Stimulated activated naive CD4-positive, alpha-beta T cell (primary cell): ENCODE measurements at places on chromosomes 3 and 15.
A peak's percentile ranks its signal among the peaks of the same experiment; 100 is the strongest.

- DNase-seq = no peak
Measured at GRCh38 chr15:47965297-47965696, 155.5 kb upstream of the SLC24A5 start.

DNA sequence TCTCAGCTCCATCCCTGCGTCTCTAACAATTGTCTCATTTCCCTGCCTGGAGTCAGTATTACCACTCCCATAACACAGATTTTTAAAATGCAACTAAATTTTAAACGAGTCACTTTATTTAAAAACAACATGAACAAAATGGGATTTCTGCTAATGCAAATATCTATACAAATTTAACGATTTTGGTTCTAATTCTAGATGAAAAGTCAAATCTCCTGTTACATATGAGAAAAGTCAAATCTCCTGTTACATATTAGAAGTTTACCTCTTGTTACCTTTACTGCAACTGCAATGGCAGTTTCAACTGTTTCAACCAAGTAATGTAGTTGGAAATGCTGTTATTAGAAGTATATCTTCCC, 578 bp upstream of the RPL39L start:
- no peak for DNase-seq

DNA sequence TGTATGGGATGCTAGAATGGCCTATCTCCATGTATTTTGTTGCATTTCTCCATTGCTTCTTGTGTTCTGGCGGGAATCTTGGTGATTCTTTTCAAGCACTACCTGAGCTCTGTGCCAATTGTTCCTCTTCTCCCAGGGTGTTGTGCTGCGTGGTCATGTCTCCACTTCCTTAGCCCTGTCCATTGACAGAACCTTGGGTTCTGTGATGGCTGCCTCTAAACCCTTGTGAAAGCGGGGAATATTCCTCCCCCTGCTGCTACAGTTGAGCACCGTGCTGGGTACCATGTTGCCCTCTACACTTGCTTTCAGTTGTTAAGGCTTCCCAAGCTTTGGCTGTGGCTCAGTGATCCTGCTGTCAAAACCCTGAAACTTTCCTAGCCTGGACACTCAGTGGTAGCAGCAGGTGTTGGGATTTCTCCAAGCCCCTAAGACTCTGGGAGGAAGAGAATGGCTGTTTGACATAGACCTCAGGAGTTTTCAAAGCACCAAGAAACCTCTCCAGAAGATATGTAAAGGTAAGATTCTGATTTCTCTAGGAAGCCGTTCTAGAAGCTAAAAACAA, 69.5 kb downstream of the MBNL1 start:
- no peak for DNase-seq

DNA sequence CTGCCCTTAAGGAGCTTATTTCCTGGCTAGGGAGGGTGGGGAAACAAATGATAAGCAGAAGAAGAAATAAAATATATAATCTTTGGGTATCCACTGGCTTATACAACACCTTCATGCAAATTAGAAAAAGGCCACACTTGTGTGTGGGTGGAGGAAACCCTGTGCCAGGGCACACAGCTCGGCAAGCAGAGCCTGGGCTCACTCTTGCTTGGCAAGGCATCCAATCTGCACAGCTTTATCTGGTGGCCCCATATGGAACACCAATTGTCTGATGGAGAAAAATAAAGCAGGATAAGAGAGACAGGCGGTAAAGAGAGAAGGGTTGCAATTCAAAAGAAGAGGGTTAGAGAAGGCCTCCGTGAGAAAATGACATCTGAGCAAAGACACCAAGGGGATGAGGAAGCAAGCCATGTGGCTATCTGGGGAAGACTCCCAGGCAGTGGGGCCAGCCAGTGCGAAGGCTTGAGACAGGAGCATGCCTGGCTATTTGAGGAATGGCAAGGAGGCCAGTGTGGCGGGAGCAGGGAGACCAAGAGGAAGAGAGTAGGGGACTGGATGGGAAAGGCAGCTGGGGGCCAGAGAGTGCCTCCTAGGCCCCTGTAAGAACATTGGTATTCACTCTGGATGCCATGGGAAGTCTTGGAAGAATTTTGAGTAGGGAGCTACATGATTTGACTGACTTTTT, 22.5 kb upstream of the VPS8 start:
- DNase-seq = no peak

GRCh38 chr3:37031096-37031682, 37.9 kb downstream of the MLH1 start:
- DNase-seq = no peak

- DNase-seq = no peak
Measured at GRCh38 chr15:70526221-70526973, 237.0 kb downstream of the UACA start.

DNA sequence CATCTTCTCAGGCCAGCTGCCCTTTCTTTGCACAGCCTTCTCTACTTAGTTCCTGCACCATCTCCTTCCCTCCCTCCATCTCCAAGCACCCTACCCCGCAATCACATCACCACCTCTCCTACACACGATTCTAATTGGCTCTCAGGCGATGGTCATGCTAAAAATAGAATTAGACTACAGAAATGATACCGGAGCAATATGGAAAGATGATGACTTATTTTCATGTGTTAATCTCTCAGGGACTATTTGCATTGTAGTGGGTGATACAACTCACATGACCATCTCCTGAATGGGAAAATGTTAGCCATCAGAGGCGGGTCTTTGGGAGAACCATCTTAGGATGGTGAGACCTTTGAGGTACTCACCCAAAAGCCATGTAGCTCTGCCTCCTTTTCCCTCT, 54.7 kb upstream of the PPARG start:
- DNase-seq = no peak

- no peak for DNase-seq
Measured at GRCh38 chr3:70982700-70983140, 600.8 kb downstream of the FOXP1 start.

DNA sequence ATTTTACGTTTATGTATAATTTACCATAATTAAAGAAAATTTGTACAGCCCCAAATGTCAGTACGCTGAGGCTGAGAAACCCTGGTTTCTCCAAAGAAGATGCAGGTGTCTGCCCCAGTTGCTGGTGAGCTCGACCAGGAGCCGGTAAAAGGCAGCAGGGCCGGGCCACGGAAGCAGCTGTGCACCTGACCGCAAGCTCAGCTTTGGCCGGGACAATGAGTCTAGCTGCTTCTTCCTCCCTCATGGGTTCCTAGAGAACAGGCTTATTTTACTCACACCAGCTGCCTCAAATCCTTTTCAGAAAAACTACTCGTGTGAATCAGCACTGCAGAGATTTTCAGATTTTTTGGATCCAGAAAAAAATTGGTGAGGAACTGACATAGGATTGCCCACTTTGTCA, 18.0 kb upstream of the ZXDC start:
- DNase-seq = no peak

DNA sequence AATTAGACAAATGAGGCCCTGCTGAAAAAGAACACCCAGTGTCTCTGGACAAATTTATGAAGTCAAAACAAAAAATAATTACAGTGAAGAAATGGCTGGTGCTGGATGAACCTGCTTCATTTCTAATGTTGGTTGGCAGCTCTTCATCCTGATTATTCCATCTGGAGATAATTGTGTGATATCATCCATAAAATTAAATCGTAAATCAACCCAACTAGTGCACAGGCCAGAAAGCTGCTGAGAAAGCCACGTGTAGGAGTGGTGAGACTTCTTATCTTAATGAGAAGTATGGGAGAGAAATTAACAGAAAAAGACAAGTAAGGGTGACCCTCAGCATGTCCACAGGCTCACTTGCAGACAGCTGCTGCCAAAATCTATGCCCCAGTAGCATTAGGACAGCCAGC, 465.2 kb upstream of the TGFBR2 start:
- no peak for DNase-seq

DNA sequence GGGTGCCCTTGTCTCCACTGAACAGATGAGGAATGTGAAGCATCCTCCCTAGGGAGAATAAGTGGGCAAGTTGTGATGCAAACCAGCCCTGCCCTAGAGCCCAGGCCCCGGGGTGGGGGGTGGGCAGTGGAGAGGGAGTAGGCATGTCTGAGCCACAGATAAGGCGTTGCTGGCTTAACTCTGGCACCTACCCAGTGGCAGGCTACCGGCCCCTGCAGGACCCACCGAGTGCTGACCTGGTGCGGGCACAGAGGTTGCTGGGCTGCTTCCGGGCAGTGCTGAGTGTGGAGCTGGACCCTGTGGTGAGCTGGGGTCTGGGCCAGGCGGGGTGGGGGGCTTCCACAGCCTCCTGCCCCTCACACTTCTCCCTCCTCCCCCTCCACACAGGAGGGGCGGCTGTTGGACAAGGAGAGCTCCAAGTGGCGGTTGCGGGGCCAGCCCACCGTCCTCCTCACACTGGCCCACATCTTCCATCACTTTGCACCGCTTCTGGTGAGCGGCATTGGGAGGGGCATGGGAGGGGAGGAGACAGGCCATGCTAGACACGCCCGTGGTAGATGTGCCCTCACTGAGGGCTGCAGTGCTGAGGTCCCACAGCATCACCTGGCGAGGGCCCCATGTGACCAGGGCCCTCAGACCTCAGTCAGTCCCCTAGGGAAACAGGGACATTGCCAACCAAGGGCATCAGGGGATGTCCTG, 10.1 kb downstream of the RNF123 start:
- DNase-seq = no peak

DNA sequence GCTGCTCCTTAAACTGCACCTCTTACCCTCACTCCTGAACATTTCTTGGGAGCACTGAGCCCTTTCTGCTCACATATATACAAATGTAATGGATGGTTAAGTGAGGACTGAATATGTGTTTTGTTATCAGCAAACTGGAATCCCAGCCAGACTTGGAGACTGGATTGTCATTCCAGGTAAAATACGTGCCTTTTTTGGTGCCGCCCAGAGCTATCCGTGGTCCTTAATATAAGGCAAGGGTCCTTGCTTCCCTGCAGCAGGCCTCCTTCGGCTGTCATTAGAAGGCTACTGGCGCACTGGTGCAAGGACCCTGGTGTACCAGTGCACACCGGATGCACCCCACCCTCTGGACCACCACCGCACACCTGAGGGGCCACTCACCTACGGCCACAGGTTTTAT, 1.1 kb upstream of the GABRB3 start:
- DNase-seq = no peak

DNA sequence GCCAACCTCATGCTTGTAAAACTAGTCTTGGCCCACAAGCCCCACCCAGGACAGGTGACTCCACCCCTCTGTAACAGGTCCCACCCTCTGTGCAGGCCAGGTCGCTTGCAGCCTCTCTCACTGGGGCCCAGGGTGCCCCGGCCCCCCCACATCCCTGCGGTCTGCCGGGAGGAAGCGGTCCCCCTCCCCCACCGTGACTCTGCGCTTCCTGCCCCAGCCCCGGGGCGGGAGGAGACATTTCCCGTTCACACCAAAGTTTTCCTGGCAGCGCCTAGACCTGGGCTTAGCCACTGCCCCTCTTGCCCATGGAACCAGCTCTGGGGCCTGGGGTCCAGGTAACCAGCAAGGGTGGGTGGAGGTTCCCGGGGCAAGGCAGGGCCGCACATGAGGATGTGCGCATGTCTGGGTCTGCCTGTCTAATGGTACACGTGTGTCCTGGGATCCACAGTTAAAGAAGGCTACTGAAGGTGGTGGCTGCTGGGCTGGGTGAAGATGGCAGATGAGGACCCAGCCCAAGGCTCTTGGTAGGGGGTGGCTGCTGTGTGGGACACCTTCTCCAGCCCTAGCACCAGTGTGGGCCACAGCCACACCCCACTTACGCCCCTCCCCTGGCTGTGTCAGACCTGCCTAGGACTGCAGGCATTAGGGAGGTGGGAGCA, 8.4 kb downstream of the NBEAL2 start:
- peak; percentile 89 for DNase-seq

DNA sequence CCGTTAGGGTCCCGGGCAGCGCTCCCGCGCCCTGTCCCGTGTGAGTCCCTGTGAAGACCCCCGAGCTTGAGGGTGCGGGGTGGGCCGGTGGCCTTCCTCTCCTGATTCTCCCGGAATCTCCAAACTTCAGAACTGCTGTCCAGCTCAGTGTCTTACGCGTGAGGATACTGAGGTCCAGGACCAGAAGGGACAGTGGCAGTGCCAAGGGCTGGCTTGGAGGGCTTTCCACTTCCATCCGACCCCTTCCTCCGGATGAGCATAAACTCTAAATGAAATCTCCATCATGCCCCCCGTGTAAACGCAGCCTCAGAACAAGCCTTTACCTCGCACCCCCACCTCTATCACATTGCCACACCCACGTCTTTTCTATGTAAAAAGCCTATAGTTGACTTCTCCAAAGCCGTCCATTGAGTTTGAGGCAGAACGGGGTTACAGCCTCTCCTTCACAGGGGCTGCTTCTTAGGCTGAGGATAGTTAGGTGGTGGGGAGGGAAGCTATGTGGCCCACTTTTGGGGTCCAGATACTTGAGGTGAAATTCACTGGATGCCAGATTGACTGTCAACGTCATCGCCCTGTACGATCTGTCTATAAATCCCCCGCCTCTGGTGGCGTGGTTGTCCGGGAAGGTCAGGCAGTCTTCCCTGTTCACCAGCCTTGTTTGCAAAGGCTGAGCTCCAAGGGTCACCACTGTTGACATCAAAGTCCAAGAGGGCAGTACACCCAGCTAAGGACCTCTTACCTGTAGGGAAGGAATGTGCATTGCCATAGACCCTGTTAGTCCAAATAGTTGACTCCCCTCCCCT, 1.1 kb downstream of the EDEM1 start:
- DNase-seq = peak; percentile 52

DNA sequence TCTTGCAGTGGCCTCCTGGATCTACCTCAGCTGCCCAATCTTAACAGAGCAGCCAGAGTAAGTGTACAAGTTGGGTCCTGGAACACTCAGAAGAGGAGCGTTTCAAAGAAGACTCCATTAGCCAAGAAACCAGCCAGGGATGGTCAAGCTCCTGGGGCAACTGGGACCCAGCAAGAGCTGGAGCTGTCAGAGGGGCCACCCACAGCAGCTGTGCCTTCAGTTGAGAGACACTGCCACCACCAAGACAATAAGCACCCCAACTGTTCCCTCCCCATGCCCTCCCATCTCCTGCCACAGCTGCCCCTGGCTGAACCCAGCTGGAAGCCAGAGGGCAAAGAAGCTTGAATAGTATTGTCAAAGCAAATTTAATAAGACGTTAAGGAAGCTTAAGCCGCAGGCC, 110.6 kb upstream of the TLE3 start:
- DNase-seq = no peak

GRCh38 chr15:26967719-26968269, 3.2 kb upstream of the GABRG3 start:
- DNase-seq = no peak

DNA sequence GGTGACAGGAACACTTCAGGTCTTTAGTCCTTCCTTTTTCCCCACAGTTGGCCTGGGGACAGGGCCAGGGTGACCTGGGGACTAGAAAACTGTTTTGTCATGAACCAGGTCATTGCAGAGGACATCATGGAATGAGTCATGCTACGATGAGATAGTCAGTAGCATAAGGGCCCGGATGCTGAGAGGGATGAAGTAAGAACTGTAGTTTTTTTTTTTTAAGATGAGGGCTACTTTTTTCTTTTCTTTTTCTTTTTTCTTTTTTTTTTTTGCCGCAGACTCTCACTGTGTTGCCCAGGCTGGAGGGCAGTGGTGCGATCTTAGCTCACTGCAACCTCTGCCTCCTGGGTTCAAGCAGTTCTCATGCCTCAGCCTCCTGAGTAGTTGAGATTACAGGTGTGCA, 8.0 kb downstream of the MAP2K5 start:
- DNase-seq = no peak

GRCh38 chr3:186194451-186194811, 85.5 kb upstream of the ETV5 start:
- no peak for DNase-seq
